ENCODE measurements at places on chromosomes 7 and 10.

DNA sequence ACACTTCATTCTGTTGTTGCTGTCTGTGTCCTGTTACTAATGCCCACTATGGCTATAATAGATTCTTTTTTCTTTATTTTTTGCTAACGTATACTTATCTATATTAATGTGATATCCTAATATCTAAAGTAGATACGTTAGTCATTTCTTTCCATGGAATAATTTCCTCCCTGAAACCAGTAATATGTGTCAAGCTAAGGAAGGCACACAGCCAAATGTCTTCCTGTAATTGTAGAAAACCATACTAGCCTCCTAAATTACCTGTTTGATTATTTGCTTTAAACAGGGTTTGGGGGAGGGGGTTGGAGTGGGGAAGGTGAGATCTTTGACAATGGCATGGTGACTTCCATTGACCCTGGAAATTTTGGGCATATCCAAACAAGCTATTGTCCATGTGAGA, 56.4 kb downstream of the THNSL1 start:
- no peak for DNase-seq

DNA sequence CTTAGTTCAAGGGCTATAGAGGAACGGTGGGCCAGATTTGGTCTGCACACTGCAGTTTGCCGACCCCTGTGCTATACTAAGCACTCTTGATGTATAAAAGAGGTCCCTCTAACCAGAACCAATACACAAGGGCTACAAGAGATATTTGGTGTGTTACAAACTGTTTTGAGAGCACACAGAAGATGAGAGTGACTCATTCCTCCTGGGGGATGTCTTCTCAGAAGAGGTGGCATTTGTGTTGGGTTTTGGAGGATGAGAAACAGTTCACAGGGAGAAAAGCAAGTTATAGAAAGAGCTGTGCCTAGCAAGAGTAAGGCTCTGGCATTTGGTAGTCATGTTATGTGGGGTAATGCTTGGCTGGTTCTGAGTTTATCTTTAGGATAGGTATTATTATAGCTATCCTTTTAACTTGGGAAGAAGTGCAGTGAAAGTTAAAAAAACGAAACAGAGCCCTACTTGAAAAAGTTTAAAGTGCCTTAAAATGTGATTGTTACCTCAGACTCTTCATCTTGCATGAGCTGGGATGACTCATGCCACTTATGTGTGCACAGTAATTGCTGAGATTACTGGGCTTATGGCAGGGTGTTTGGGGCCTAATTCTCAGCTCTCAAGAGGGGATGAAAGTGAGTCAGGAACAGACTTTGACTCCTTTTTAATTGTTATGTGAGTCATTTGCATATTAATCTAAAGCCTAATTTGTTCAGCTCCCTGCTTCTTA, 160.4 kb downstream of the KIF20B start:
- no peak for DNase-seq

DNA sequence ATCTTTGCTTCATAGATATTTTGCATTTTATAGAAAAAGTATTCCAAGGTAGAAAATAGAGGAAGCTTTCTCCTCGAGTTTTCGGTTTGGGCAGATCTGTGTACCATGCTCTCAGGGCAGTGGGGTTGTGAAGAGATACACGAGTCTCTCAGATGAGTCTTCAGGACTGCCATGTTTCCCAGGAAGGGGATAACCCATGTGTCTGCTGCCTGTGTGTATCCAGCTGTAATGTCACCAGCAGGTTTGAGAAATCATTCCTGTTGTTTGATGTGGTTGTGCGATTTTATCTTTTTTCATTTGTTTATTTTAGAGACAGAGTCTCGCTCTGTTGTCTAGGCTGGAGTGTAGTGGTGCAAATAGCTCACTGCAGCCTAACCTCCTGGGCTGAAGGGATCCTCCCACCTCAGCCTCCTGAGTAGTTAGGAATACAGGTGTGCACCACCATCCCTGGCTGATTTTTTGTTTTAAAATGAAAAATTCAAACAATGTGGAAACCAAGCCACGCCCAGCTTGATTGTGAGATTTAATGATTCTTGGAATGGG, 48.9 kb downstream of the SNX10 start:
- no peak for DNase-seq

DNA sequence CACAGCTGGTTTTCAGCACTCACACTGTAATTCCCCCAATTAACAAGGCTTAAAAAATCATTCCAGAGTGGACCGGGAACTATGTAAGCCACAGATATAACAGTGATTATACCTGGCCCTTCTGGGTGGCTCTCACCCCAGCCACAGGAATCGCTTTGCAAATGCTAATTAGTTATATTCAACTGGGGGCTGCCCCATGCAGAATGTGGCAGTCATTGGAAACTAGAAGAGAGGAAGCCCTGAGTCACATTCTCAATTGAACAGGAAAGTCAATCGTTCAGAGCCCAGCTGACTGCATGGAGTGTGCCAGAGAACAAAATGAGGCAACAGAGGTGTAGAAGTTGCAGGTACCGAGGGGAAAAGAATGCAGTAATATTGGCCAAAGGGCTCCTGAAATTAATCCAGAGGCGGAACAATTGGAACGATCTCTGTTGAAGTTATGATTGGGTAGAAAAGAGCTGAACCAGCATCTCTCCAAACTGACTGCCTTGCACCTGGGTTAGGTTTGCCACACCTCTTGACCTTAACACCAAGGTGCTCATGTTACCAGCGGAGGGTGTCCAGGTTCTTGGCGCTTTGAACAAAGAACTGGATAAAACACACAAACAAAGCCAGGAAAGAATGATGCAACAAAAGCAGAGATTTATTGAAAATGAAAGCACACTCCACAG, 909.7 kb upstream of the AUTS2 start:
- DNase-seq: no peak

DNA sequence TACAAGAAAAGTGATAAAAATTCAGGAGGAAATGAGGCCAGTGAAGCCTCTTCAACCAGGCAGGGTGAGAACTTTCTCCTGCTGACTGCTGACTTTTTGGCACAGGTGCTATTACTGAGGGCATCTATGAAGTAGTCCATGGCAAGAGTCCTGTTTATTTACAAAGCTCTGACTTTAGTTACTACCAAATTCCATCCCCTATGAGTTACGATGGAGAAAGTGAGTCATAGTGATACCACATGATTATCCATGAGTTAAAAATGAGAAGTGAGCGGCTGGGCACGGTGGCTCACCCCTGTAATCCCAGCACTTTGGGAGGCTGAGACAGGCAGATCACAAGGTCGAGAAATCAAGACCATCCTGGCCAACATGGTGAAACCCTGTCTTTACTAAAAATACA, 19.9 kb downstream of the CCDC3 start:
- DNase-seq: no peak

All from GM23338 (cell line).